ENCODE measurements at places on chromosomes 2 and 18. TPM values are rescaled to one million over a fixed set of nuclear protein-coding genes. Genes with fewer than 3 reads are reported as not detected.

- no peak for DNase-seq
Measured at GRCh38 chr2:57180042-57180567, 866.5 kb upstream of the VRK2 start.

Gene ST6GAL2
- total RNA-seq = 15.5 TPM

DNA sequence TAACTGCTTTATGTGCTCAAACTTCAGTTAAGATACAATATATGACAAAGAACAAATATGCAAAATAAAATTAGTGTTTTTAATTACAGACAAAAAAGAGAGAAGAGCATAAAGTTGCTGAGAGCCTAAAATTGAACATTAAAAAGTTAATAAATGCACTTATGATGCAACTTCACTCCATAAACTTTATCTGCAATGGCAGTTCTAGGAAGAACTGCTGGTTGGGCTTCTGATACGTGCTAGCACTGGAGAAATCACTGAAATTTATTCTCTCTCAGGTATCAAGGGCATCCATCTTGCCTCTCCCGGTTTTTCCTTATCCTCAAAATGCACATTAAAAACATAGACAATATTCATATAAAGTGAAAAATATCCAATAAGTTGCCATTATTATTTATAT lies 35.7 kb downstream of the MYO3B start:
- no peak for DNase-seq

DNA sequence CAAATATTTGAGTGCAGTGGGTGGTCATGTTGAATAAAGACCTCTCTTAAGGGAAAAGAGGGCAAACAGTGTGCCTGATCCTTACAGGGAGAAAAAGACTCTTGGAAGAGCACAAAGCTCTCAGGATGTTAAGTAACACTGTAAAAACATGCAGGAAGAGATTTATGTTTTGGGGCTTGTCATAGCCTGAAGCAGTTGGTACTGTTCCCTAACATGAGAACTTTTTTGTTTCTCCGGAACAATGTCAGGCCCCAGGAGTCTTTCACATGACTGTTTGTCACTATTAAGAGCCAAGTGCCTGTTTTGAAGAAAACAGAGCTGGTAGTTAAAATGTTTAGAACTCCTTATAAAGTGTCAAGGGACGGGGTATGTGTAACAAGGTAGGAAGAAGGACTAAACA lies 83.7 kb upstream of the B3GNT2 start:
- no peak for DNase-seq

GRCh38 chr2:73984203-73984921 lies at the start of gene TET3:
TET3 (plus strand) TSS chr2:73984910; CDS start chr2:73986404, 1,494 bp downstream.
- no peak for DNase-seq

DNA sequence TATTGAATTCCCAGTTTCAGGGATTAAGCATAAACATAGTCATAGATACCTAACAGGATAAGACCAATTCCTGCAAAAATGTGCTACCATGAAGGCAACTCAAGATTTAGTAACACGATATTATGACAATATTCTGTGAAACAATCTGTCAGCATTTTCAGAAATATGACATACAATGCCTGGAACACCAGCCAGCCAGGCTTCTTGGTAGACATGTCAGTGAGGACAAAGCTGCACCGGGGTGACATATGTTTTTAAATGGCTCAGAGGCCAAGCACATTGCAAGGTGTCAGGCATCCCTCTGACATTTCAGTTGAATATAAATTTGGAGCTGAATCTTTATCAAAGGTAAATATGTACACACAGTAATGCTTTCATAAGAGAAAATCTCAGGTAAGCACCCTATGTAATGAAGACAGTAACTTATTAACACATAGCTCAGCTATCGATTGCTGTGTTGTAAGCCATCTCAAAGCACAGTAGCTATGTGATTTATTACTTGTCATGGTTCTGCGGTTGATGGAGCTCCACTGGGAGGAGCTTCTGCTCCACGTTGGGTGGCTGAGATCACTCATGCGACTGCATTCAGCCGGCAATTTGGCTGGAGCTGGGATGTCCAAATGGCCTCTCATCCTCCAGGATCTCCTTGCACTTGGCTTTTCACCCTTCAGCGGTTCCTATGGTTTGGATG lies 31.9 kb upstream of the EML6 start:
- DNase-seq = no peak

DNA sequence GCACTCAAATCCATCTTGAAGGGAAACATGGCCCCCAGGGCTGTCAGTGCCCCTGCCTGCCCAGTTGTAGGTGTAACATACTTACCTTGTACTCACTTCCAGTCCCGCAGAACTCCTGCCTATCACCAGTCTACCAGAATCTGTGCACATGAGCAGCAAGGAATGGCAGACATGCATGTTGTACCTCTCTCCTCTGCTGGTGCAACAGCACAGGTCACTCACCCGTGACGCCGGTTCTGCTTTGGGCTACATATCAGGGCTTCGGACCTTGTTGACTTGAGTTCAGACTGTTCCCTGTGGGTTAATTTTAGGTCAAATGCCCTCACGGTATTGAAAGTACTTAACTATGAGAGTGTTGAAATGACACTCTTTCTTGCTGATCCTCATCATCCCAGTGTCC lies 215.7 kb downstream of the TPGS2 start:
- no peak for DNase-seq

DNA sequence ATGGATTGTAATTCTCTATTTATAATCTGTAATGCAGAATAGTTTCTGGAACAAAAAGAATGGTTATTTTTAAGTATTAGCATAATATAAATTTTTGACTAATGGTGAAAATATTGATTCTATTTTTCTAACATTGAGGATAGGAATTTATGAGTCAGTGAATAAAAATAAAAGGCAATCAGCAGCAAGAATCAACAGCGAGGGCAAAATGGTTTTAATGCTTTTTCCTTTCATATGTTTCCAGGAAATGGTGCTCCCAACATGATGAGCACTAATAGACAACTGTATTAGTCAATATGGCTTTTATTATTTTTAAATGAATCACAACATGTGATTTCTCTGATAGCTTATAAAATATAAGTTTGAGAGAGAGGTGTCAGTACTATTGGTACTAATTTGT lies 90.7 kb upstream of the TFPI start:
- no peak for DNase-seq

Gene ZDBF2
- total RNA-seq = 16.0 TPM

- no peak for DNase-seq
Measured at GRCh38 chr2:88903749-88904353, 212.4 kb downstream of the RPIA start.

DNA sequence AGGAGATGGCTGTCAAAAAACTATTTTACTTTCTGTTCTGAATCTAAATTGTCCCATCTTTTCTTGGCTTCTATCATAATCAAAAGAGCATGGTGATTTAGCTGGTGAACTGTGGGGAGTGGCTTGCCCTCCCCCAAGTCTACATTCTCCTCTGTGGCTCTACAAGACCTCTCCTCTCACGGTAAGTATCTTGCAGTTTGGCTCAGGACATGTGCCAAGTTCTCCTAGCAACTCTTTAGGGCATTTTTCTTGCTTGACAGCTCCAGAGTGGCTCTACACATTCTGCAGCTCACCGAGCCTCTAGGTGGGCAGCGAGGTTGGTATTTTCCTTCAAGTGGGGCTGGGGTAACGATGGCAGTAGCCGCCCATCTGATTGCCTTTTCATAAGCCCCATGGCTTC lies 29.1 kb downstream of the SLC4A5 start:
- no peak for DNase-seq

Gene MYOM1
- total RNA-seq = 42.1 TPM

DNA sequence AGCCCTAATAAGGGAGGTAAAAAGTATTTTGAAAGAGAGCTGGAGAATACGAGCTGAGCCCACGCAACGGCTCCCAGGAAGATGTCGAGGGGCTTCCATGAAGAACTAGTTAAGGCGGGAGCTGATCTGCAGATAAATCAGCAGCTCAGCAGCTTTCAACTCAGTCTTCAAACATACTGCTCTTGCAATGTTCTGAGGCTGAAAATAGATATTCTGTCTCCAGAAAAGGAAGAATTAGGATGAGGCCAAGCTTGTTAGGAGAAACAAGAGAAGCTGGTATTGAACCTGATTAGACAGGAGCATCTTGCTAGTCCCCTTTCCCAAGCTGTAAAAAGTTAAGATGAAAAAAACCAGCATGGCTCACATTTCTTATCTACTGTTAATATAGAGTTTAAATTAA lies 91.1 kb downstream of the AFF3 start:
- DNase-seq = no peak

Gene ANKRD53
- total RNA-seq = 1.4 TPM

DNA sequence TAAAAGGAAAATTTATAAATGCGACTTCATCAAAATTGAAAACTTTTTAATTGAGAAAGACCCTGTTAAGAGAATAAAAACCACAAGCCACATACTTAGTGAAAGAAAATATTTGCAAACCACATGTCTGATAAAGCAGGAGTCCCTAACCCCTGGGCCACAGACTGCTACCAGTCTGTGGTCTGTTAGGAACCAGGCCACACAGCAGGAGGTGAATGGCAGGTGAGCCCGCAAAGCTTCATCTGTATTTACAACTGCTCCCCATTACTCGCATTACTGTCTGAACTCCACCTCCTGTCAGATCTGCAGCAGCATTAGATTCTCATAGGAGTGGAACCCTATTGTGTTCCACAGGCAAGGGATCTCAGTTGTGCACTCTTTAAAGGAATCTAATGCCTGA lies 95.5 kb upstream of the CRACDL start:
- no peak for DNase-seq

Gene CYS1
- 3.0 TPM for total RNA-seq

DNA sequence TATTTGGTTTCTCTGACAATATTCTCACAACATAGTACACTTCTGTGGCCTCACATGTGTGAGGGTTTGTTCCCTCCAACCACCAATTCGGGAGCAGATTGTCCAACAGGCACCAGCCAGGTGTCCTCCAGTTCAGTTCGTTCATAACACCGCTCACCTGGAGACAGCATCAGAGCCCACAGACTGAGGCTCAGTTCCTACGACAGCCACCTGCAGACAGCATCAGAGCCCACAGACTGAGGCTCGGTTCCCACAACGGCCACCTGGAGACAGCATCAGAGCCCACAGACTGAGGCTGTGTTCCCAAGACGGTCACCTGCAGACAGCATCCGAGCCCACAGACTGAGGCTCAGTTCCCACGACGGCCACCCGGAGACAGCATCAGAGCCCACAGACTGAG lies 58.2 kb upstream of the SNTG2 start:
- no peak for DNase-seq

GRCh38 chr2:236507393-236508085 lies 62.1 kb upstream of the ACKR3 start:
- DNase-seq = no peak

Gene POTEI
- total RNA-seq = not detected

- no peak for DNase-seq
Measured at GRCh38 chr2:98560256-98560771, 48.0 kb downstream of the COA5 start.

GRCh38 chr2:218883491-218884490 lies 3.1 kb downstream of the WNT10A start:
- DNase-seq = peak; percentile 79

Gene KCNK3
- 13.1 TPM for total RNA-seq

Gene ANAPC1
- 25.1 TPM for total RNA-seq

- no peak for DNase-seq
Measured at GRCh38 chr2:200122683-200123082, 167.3 kb downstream of the MAIP1 start.

DNA sequence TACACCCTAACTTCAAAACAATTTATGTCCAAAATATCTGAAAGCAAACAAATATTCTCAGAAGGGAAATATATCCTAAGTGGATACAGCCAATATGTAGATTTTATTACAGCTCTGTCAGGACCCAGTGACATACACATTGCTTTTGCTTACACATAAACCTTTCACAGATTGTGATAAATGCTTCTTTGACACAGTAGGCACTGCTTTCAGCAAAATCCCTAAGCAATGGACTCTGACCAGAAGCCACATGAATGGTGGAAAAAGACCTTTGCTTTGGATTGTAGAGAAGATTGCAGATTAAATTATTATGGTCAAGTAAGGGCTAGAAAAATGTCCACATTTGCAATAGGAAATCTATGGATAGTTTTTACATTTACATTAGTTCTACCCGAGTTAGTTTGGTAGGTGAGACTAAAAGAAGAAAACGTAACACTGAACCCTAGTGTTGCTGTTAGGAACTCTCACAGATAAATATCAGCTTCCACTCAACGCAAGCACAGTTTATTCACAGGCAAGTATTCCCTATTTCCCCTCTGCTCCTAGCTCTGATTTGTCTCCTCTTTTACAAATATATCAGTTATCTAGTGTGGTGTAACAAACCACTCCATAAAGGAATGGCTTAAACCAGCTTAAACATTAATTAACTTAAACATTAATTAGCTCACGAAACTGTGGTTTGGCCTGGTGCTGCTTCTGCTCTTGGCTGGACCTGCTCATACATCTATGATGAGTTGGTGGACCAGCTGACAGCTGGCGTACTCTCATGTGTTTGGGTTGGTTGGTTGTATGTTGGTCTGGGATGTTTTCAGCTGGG lies 23.6 kb upstream of the SERPINE2 start:
- no peak for DNase-seq

DNA sequence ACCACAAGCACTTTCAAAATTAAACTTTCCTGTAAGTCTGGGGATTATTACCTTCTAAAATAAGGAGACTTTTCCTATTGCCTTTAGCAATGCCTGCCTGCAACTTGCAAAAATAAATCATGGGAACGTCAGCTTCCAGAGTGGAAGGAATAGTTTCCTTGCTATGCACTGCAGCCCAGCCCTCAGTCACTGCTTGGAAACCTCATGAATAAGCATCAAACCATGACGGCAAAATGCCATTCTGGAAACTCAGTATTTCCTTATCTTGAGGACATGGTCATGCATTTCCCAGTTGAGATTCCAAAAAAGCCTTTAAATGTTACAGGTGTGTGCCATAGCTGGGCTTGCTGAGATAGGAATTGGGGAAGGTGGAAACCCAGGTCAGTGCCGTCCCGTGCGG lies 84.2 kb upstream of the OTOS start:
- peak; percentile 8 for DNase-seq

DNA sequence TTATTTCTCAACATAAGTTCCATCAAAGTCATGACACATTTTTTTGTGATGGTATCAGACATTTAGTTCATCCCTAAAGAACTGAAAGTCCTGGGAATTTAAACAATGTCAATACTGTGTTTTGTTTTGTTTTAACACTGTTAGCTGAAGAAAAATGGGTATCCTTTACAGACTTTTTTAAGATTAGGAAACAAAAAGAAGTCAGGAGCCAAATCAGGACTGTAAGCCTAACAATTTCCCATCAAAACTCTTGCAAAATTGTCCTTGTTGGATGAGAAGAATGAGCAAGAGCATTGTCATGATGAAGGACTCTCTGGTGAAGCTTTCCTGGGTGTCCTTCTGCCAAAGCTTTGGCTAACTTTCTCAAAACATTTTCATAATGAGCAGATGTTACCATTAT lies 69.4 kb downstream of the SRD5A2 start:
- no peak for DNase-seq

- no peak for DNase-seq
Measured at GRCh38 chr2:43759195-43759594, 14.6 kb upstream of the DYNC2LI1 start.
